NCI-H345 (cell line): ENCODE measurements at places on chromosomes 2 and 18.

DNA sequence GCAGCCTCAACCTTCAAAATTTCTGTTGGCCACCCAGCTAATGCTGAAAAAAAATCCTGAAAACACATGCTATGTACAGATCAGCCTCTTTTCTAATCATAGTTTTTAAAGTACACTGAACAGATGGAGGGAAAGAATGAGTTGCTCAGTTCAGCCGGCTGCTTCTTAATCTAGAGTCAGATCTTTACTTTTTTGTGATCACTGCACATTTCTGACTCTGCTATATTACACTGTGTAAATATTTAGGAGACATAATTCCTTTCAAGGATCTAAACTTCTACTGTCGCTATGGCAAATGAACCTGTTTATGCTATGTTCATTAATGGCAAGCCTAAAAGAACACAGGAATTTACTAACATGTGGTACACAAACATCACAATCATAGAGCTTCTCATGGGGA is 114.2 kb downstream of the SRBD1 start:
- no peak for DNase-seq

DNA sequence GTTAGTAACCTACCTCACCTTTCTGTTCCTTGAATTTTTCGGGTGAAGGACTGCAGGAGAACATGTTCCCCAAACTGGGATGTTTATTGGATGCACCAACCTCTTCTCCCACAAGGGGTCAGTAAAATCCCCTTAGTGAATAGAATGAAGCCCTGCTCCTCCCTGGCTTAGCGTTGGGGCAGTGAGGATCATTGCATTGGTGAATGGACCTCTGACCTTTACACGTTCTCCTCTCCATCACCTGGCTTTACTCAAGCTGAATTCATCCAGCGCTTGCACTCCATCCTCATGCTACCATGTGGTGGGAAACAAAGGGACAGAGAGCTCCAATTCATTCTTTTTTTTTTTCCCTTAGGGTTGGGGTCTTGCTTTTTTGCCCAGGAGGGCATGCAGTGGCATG is 157.2 kb downstream of the MIB1 start:
- peak; percentile 19 for DNase-seq

- no peak for DNase-seq
Observed at GRCh38 chr2:8453904-8454302, 228.0 kb upstream of the ID2 start.

DNA sequence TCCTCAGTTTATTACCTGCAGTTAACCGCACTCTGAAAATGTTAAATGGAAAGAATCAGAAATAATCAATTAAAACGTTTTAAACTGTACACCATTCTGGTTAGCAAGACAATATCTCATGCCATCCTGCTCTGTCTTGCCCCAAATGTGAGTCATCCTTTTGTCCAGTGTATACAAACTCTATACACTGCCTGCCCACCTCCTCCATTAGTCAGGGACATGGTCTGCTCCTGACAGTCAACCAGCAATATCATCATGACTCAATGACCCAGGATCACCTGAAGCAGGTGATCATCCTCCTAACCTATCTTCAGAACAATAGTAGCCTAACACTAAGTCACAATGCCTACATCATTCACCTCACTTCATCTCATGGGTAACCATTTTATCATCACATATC is 214.7 kb downstream of the KCNH7 start:
- no peak for DNase-seq

- no peak for DNase-seq
Observed at GRCh38 chr2:69641887-69642708, 1.4 kb downstream of the AAK1 start.

GRCh38 chr2:28413899-28414295 is 21.2 kb downstream of the FOSL2 start:
- no peak for DNase-seq

DNA sequence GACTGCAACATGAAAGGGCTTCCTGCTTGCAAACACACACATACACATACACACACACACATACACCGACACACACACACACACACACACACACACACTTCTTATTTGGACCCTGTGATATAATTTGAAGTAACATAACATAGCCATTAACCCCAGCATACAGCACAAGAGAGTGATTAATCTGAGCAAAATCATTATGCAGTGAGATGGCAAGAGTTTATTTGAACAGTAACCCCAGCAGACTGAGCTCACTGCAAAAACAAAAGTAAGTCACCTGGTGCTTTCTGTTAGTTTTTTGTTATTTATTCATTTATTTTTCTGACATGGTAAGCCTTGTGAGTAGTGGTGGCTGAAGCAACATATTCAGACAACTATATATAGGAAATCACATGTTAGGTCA is 93.7 kb downstream of the NOL4 start:
- peak; percentile 14 for DNase-seq

DNA sequence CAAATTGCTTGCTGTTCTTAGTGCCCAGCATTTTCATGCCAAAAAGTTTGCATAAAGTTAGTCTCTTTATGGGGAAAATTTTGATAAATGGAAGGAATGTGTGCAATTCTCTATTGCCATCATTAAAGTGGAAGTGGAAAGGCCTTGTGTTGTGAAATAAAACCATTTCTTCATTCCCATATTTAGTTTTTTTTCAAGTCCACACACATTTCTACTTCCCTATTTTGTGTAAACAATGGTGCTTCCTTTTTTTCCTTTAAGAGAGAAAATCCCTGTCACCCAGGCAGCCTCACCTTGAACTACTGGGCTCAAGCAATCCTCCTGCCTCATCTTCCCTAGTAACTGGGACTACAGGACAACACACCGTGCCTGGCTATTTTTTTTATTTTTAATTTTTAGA is 42.3 kb upstream of the NCOA1 start:
- no peak for DNase-seq

DNA sequence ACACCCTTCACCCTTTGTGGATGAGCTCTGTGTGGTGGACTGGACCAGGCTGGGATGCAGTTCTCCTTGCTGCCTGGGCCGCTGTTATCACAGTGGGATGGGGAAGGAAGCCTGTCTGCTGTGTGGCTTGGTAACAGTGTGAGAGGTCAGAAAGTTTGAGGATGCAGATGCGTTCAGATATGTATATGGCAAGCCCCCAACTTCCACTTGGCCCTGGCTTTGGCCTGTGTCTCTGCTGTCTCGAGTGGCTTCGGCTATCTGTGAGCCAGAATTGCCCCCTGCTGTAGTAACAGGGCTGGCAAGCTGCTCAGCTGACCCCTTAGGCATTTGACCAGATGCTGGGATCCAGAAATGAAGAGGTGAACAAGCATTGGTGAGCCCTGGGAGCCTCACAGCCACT is 106.8 kb downstream of the WDSUB1 start:
- no peak for DNase-seq

GRCh38 chr2:86671337-86671981 is 47.8 kb upstream of the RNF103 start:
- DNase-seq, result peak; percentile 11

DNA sequence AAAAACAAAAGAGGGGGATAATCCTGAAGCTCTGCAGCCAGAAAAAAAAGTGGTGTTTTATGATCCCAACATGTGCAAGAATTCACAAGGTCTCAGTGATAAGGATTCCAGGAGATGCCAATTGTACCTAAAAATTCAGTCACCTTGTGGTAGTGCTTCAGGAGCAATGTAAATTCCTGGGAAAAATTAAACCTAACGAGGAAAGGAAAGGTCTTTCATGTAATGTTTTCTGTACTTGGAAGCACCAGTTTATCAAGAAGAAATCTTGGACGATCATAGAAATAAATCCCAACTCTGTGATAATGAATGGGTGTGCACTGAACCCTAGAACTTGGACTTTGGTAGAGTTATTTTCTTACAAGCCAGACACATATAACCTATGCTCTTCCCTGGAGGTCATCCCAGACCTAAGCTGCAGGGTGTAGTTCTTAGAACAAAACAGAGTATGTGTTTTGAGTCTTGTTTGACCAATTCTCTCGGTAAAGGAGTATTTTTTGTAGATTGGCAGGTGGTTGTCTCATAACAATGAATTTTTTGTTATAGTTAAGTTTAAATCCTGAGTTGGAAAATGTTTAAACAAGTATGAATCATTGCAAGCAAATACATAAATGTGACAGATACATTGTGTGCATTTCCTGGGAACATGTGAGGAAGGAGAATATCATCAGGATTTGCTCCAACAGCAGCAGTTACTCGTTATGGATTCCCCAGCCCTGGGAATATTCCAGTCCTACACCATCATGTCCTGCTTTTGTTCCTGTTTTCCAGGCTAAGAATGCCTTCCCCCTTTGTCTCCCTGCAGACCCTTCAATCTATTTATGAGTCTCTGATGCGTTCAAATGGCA is 224.6 kb downstream of the NAPG start:
- no peak for DNase-seq

DNA sequence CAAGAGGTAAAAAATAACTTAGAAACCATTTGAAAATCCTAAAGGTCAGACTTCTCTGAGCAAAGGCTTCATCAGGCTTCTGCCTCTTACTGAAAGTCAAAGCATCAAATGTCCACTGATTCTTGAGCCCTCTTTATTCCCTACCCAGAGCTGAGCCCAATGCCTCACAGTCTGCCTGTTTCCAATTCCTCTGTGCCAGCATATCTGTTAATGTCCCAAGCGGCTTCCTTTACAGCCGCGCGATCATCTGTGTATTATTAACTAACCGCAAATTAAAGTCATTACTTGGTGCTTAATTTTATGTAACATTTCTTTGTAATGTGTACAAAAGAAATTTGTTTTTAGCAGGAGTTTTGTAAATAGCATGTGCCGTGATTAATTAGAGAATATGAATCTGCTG is 418.8 kb upstream of the HNRNPA3 start:
- DNase-seq, result no peak

DNA sequence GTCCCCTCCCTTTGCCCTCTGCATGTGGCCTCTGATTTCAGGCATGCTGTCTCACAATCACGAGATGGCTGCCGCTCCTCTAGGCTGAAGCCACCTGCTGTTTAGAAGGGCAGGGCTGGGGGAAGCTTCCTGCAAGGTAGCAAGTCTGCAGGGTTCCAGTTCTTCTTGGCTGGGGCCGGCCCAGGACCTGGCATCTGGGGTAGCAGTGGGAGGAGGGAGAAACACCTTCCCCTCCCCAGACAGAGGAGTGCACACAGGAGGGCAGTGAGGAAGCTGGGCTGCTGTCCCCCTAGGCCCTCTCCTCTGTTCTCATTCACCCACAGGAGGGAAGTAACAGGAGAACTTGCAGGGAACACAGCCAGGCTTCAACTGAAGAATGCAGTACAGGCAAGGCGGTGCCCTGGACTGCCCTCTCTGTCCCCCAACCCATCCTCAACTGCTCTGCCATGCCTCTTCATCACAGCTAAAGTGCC is 345.9 kb upstream of the HS6ST1 start:
- DNase-seq, result no peak

DNA sequence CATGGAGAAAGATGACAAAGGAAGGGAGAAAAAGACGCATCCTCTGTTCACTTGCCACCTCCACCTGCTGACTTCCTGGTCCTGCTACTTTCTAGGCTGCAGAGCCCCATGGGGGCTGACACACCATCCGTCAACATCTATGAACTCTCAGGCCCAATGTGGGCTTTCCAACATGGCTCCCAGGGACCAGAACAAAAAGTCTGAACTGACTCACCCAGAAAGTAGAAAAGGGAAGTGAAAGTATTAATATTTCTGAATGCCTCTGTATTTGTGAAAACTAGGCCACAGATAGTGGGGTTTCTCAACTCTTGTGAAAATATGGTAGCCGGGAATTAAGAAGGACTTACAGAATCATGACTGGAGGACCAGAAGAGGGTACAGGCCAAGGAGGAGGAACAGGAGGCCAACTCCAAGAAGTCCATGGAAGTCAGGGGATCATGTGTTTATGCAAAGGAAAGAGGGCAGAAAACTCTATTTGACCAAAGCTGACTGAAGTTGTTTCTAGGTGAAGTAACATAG is 123.1 kb upstream of the CAB39 start:
- no peak for DNase-seq

DNA sequence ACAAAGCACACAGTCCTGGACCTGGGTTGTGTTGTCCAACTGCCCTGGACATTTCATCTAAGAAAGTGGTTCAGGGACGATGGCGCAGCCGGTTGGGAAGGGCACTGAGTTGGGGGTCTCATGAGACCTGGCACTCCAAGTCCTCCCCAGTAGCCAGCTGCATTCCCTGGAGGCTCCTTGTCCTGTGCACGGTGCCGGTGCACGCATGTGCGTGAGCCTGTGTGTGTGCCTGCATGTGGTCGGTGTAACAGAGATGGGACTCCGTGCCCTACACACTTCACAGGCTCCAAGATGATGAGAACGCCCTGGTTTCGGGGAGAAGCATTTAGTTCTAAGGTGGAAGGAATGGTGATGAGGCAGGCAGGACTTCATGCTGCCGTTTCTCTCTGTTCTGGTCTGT is 124.9 kb upstream of the PXDN start:
- DNase-seq, result no peak

DNA sequence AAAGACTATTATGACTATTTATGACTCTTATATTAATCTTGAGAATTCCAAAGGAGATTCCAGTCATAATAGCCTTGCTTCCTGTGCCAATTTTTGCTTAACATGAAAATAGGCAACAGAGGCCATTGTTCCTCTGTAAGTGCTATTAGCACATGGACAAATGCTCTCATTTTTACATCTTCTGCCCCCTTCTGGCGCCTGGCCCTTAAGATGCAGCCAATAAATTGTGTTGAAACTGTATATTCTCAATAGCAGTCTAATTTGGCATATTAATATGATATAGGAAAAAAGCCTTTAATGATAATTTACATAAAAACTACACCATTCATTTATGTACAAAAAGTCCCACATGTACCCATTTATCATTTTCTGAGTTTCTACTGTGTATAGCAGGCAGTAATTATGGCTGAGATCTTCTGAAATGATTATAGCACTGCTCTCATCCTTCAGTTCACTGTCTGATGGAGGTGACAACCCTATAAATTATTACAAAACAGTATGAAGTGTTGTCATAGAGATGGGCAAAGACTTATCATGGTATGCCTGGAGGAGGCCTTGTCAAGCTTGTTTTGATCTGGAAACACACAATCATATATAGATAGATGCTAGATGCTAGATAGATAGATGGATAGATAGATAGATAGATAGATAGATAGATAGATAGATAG is 613.3 kb downstream of the TSN start:
- no peak for DNase-seq

DNA sequence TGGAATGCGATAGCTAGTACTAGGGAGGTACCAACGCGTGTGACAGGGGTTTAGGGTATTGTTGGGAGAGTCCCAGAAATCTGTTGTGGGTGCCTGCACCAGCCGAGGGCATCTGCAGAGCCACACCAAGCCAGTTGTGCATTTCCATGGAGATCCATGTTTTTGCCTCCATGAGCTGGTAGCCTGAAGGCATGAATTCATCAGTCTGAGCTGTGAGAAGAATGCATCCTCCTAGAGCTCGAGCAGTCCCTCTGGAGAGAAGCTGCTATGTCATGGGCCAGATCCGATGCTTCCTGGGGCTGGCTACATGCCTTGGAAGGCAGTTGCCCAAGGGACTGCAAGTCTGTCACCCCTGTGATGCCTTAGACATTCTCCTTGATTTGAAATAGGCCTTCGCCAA is 57.9 kb downstream of the LIPG start:
- DNase-seq, result no peak

GRCh38 chr2:221876016-221876415 is 303.9 kb upstream of the EPHA4 start:
- DNase-seq, result no peak

GRCh38 chr2:23801396-23801795 is 125.5 kb downstream of the ATAD2B start:
- DNase-seq, result no peak
